ENCODE measurements at places on chromosomes 2 and 18. TPM values are rescaled to one million over a fixed set of nuclear protein-coding genes. Genes with fewer than 3 reads are reported as not detected.

Gene BMP10
- total RNA-seq = not detected

Gene DNAJC5G
- total RNA-seq = not detected

Gene PPIL3
- total RNA-seq = 38.8 TPM

Gene FEV
- not detected for total RNA-seq

Gene SERPINB3
- 1.9 TPM for total RNA-seq

Gene AKAIN1
- total RNA-seq = not detected

Gene LAMA1
- 4.3 TPM for total RNA-seq

Gene GALNT13
- 0.52 TPM for total RNA-seq

Gene REG3A
- not detected for total RNA-seq
